ENCODE measurements at places on chromosomes 6 and 20.

DNA sequence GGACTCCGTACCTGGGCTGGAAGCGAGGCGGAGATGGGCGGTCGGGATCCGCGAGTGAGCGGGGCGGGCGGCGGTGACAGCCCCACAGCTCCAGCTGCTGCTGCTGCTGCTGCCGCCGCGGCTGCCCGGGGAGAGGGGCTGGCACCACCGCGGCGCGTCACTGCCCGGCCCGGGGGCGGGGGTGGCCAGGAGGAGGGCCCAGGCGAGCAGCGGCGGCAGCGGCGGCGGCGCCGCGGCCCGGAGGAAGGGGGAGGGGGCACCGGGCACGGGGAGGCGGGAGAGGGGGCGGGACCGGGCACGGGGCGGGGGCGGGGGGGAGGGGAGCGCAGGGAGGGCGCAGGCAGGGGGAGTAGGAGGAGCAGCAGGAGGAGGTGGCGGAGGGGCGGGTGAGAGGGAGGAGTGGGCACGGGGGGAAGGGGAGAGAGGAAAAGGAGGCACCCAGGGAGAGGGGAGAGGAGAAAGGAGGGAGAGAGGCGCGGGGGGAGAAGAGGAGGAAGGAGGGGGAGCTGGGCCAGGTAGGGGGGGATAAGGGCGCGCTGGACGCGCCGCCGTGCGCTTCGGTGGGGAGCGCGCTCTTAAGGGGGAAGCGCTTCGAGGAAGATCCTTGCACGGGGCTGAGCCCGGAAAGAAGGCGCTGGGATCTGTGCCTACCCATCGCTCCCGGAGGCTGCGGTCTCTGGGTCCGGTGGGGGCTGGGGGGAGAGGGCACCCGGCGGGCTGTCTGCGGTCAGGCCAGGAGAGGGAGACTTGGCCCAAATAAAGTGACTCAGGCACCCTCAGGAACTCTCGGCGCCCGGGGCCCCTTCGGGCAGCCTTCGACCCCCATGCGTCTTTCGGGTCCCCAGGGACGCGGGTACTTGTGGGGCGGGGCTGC is 101.5 kb downstream of the NOL4L start:
- peak; percentile 84 for DNase-seq

- no peak for DNase-seq
Observed at GRCh38 chr6:88605271-88605670, 358.1 kb downstream of the RNGTT start.

GRCh38 chr6:144193181-144193580 is 42.9 kb downstream of the STX11 start:
- no peak for DNase-seq

DNA sequence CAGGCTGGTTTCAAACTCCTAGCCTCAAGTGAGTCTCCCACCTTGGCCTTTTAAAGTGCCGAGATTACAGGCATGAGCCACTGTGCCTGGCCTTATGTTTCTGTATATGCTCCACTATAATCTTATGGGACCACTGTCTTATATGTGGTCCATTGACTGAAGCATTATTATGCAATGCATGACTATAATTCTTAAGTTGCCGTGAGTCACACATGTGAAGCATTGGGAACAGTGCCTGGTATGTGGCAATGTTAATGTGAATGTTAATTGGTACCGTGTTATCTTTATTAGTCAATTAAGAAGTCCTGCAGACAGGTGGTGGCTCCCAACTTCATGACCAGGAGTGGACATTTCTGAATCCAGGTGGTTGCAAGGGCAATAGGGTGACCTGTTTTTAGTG is 14.7 kb upstream of the ASXL1 start:
- DNase-seq: no peak

GRCh38 chr6:167569879-167570278 is 245.0 kb downstream of the TTLL2 start:
- no peak for DNase-seq

GRCh38 chr6:83633149-83633548 is 75.8 kb downstream of the SNAP91 start:
- DNase-seq: no peak

GRCh38 chr6:29227235-29227634 is 56.5 kb downstream of the OR2J2 start:
- no peak for DNase-seq

DNA sequence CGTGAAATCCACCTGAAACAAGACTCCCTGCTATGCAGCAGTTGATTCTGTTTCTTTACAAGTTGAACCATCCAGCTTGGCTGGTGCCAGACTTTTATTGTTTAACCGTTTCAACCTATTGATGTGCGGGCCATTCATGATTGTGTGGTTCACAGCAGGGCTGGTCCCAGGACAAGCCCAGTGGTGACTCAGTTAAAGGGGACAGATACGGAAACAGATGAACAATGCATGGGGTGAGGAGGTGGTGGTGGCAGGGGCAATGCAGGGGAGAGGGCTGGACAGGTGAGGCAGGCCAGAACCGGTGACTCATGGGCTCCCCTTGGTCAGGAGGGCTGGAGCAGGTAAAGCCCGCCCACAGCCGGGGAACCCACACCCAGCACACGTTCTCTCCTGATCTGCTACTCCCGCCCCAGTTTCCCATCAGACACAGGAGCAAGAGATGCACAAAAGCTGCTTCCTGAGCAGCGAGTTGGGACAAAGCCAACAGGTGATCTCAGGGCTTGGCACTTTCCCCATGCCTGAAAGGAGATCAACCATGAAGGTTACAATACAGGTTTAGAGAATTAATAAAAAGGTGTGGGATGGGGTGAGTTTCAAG is 232.2 kb downstream of the LY86 start:
- DNase-seq: peak; percentile 66

GRCh38 chr20:32110173-32110704 is 725 bp downstream of the TM9SF4 start:
- no peak for DNase-seq

DNA sequence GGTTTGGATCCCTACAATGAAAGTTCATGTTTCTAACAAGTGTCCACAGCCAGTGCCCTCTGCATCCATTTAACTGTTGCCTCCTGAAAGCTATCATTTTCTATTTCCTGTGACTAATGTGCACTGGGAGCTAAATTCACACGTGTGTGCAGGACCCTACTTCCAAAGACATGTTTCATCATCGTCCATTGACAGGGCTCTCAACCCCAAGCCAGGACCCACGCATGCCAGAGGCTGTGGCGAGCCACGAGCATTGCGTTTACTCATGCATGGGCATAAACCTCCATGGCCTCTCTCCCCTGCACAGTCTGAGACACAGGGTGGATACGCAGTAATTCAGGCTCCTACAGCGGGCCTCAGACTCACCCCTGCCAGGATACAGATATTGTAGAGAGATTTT is 153.2 kb downstream of the MAFB start:
- DNase-seq: no peak

- no peak for DNase-seq
Observed at GRCh38 chr20:1166948-1167720, 17.6 kb downstream of the TMEM74B start.

DNA sequence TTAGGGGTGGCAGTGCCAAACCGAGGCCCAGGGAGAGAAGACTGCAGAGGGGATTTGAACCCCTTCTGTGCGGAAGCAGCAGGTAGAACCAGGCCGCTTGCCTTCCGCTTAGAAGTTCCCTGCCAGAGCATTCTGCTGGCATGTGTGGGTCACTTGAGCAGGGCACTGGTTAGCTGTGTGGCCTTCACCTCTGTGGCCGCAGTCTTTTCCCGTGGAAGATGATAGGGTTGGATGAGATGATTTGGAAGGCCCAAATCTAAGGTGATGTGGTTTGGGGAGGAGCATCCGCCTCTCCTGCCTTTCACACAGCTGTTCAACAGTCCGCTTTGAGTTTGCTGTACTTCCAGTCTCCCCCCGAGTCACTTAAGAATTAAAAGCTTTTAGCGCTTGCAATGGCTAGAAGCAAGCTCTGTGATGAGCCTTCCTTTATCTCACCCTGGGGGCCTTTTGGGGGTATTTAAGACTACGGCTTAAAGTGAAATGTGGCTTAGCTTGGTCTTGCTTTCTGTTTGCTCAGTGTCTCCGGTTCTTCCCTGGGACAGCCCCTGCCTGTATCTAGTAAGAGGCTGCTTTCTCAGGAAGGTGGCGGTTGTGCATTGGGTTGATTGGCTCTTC is 743 bp downstream of the CMTR1 start:
- DNase-seq: no peak

GRCh38 chr6:70838907-70839285 is 118.0 kb downstream of the B3GAT2 start:
- no peak for DNase-seq

DNA sequence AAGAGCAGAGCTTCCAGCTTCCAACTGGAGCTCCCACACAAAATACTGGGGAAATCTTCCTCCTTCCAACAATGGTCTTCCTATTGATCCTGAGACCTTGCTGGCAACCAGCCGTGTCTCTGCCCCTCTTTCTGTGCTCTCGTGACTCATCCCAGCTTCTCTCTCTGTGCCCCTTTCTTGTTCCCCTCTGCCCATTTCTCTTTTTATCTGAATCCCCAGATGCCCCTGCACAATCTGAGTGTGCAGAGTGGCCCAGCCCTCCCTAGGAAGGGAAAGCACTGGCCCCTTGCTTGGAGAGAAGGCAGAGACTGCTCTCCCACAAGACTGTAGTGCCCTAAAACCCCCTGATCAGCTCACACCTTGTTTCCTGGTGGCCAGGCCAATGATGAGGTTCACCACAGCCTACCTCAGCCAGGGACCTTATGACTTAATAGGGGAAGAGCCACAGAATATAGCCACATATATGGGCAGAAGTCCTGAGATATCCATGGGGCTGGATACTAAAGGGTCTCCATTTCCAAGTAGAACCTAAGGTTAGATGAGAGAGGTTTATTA is 23.1 kb upstream of the MAS1L start:
- no peak for DNase-seq

DNA sequence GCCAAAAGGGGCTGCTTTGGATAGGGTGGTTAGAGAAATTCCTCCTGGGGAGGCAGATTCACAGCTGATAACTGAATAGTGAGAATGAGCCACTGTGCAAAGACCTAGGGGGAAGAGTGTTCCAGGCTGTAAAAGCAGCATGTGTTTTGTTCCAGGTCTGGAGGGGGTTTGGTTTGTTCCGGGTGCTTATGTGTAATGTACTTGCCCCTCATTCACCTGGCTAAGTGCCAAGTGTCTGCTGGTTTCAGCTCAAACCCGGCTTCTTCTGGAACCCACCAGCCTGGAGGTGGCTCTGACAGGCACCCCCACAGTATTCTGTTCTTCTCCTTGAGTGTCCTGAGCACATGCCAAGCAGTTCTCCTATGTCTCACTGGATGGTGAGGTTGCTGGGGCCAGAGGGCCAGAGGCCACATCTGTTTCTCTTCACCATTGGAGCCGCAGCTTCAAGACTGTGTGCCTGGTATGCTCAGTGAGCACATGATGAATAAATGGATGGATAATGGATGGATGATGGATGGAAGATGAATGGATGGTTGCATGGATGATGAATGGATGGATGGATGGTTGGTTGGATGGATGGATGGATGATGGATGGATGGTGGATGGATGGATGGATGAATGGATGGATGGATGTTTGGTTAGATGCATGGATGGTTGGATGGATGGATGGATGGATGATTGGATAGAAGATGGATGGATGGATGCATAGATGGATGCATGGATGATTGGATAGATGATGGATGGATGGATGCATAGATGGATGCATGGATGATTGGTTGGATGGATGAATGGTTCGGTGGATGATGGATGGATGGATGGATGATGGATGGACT is 227.6 kb downstream of the BMP7 start:
- no peak for DNase-seq

DNA sequence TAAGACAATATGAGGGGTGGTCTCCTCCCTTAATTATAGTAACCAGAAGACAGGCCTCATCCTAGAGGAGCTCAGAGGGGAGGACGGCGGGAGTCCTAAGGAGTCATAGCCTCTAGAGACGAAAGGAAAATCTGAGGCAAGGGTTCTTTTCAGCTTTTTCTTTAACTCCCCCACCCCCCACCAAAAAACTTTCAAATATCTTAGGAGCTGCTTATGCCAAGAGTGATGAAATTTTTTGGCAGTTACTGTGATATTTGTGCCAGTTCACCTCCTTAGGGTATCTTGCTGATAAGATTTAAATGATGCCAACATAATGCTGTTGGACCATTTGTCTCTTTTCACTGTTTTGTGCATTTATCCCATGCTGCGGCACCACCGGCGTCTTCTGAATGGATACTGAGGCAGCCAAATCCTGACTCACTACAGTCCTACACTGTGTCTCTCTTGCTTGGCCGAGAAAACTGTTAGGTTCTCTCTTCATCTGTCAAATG is 44.5 kb upstream of the DSE start:
- DNase-seq: no peak

GRCh38 chr6:88867841-88868731 is 95.3 kb downstream of the RNGTT start:
- DNase-seq: no peak

DNA sequence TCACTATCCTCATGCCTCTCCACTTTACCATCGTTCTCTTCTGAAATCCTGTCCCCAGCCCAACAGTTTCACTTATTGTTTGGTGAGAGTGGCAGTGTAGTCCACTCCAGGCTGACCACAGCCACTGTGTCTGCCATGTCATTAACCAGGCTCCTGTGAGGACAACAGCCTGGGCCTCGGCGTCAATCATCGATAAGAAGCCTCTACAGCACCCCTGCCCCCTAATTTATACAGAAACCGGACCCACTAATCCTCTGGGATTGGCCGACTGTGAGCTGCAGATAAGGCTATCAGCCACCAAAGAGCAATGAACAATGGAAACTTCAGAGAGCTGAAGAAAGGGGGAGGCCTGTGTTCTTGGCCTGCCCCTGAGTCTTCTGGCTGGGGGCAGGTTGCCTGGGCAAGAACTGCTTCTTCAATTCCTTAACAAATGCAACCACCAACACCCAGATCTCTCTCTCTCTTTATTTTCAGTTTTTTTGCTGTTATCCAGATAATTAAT is 3.4 kb downstream of the EGFL8 start:
- no peak for DNase-seq

DNA sequence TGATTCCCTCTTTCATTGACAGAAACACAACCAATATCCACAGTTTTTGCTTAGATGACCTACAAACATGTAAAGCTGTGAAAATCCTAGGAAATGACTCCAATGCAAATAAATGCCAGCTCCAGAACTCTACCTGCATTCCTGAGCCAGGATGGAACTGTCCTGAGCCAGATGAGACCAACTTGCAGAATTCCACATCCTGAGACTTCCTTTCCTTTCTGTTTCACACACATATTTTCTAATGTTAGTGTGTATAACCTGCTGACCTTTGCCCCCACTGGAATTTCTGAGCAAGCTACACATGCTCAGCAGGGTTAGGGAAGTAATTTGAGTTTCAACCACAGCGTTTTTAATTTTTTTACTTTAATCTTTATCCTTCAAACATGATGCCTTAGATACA is 69.6 kb upstream of the ADGRF1 start:
- DNase-seq: no peak

GRCh38 chr6:56691814-56692213 is 49.1 kb upstream of the DST start:
- no peak for DNase-seq

DNA sequence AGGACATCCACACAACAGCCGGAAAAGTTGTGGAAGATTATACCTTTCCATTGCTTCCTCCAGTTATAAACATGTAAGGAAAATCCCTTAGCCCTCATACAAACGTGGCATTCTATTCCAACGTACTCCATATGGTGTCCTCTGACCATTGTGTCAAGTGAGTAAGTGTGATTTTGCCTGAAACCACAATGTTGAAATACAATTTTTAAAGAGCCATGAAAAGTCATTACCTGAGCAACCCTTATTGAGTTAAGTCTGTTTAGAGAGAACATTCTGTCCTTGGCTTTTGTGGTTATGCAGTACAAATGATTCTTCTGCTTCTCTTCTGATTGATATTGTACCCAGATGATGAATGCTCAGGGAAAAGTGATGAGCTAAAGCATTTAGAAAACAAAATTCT is 530.1 kb downstream of the HAO1 start:
- DNase-seq: no peak

Data from urinary bladder (tissue), 4 donors.